RWPE1 (cell line): ENCODE measurements at places on chromosomes 7 and 10.
A peak's percentile ranks its signal among the peaks of the same experiment; 100 is the strongest.

DNA sequence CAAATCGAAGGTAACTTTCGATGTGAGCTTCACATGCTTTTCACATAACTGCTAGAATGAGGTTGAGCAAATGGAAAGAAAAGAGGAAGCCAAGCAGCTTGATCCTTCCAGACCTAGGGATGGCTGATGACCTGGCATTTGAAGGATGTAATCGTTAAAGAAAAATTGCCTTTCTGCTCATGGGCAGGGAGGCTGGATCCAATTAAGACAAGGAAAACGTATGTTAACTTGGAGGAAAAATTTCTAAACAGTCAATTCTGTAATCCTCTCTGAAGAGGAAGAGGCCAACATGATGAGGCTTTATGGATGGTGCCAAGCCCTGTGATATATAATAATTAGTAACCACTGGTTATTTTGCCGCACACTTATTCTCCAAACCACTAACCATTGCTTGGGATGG is 12.5 kb downstream of the GRK5 start:
- no peak for DNase-seq

- DNase-seq: no peak
These were observed 47.0 kb upstream of the LAMB1 start for GRCh38 chr7:108049962-108050361.

DNA sequence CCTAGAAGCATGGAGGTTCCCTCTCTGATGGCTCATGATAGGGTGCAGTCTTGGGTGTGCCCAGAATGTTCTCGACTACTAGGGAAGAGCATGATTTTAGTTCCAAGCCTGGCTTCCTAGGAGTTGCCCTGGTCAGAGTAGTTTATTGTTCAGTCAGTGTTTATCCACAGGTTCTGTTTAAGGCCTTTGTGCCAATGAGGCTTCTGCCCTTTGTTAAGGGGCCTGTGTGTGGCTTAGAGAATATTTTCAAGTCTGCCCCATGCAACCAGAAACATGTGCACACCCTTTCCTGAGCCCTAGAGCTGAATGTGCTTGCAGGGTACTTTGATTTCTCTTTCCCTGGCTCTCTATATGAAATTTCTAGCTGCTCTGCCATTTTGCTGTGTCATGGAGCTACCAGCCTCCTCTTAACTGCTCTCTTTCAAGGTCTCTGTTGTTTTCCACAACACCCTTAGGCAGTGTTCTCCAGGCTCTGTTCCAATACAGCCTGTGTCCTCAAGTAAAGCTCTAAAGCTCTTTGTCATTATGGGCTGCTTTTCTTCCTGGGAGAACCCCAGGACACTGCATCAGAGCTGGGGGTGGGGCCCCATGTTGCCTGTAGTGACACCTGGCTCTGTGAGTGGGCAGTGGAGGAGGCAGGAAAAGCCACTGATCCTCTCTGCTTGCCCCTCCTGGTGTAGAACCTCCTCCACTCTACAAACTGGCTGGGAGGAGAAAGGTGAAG is 34.1 kb upstream of the TSPAN33 start:
- DNase-seq: no peak

- peak; percentile 97 for DNase-seq
These were observed 28.0 kb upstream of the KMT2C start for GRCh38 chr7:152463709-152464311.

GRCh38 chr7:27693794-27694193 is 31.1 kb upstream of the HIBADH start:
- DNase-seq: no peak

DNA sequence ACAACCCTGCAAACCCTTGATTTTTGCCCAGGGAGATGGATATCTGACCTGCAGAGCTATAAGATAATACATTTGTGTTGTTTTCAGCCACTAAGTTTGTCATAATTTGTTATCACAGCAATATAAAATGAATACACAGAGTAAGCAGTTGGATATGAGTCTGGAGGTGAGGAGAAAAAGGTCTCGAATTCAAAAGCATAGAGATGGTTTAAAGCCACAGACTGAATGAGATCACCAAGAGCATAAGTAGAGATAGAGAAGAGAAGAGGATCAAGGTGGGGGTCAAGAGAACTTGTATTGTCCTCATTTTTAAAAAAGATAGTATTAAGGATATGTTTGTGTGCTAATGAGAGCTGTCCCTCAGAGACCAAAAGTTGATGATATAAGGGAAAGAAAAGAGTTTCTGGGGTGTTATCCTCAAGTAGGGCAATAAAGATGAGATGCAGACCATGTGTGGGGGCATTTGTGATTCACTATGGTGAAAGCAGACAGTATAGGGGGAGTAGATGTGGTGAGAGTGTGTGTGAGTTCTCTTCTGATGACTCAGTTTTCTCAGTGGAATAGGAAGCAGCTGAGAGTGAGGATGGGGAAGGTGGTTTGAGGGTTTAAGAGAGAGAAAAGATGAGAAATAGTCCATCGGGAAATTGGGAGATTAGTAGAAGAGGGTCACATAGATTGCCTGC is 25.8 kb upstream of the PCGF5 start:
- DNase-seq: no peak
